ENCODE measurements at places on chromosomes 3 and 15.

DNA sequence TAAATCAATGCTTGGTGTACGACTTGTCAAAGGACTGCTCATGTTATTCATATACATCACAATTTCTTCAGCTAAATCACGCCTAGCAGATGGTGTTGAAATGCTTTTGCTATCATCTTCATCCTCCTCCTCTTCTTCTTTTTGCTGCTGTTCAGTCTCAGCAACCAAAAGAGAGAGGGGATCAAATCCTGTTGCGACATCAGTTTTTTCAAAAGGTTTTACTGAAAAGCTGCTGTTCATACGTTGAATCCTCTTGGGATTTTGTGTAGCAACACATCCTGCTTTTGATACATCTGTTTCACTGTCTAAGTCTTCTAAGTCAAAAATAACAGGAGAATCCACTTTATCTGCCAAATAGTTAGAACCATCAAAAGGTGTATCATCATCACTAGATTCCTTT is 69.0 kb downstream of the SLC24A1 start:
- no peak for DNase-seq

GRCh38 chr3:159534496-159534895 is 454.1 kb upstream of the IL12A start:
- DNase-seq, result no peak

DNA sequence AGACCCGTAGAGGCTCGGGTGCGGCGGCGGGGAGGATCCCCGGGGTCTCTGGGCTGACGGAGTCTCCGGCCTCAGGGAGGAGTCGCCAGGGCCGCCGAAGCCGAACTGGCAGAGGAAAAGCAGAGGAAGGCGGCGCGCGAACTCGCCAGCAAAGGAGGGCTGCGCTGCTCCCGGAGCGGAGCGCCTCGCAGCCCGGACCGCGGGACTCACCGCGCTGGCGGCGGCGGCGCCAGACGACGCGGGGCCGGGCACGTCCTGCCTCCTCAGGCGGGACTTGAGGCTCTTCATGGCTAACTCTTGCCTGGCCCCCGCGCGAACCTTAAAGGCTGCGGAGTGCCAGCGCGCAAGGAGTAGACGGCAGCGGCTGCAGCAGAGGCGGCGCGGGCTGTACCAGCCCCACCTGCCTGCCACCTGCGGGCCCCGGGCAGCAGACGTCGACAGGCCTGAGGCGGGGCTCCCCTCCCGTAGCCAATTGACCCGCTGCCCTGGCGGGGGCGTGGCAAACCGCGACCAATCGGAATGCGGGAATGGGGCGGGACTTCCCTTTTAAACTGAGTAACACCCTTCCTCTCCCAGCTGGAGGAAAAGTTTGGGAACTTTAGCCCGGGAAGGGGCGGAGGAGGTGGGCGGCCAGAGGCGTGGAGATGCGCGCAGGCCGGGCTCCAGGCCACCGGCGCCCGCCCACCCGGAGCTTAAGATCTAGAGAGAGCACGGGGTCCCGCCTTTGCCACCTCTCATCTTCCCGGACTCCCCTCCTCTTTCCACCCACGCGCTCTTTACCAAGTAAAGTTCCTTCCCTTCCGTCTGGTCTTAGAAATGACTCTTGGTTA is at the start of gene UACA:
Gene UACA (minus strand): TSS at position 439 of the 830 bp plus-strand sequence. CDS start 151 bp downstream, at position 288.
- peak; percentile 61 for DNase-seq

DNA sequence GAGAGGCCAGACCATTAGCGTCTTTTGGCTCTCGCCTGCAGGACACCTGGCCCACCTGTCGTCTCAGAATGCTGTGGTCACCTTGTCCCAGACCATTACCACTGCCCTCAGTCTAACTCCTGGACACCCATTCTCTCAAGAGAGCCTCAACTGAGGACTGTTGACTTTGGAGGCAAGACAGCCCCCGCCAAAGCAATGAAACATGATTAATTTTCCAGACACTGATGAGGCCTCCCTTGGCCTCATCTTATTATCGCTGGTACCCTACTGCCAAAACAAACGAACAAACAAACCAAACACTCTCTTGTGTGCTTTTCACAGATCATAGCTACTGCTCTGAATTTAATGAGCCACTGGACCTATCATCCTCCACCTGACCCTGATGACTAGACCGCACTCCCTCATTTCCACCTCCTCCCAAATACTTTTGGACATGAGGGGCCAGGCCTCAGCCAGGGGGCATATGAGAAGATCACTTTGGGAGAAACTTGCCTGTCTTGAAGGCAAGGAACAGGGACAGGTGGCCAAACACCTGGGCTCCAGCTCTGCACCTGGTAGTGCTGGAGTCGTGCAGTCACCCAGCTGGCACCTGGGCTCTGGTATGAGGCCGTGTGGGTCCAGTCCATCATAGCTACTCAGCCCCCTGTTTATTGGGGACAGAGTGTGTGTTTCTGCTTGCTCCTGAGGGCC is 27.6 kb downstream of the ALS2CL start:
- no peak for DNase-seq

GRCh38 chr3:66931291-66931690 is 66.8 kb upstream of the KBTBD8 start:
- DNase-seq, result no peak

- DNase-seq, result no peak
Observed at GRCh38 chr3:116524453-116525210, 79.3 kb upstream of the LSAMP start.

DNA sequence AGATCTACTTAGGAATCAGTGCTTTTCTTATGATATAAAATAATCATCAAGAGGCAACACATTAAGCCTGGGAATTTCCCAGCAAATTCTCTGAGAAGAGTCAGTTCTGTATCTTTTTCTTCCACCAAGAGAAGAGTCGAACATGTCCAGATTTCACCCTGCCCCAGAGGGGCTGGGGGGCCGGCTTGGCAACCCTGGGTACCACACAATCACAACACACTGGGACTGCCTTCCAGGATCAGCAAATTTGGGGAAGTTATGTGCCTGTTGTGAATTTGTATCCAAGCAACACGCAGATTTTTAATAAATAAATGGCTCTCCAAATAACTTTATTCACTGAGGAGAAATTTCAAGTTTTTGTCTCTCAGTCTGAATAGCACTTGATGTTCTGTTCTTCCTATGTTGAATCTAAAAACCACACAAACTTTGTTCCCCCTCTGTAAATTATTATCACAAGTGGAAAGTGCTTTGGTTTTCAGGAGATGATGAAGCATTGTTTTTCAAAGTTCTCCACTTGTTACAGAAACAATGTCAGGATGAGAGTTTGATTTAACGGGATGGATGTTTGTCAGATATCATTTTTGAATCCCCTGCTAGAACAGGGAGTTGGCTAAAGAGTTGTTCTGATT is 357.2 kb downstream of the ZNF385D start:
- DNase-seq, result no peak

- no peak for DNase-seq
Observed at GRCh38 chr15:66780172-66780972, 78.3 kb downstream of the SMAD6 start.
